ENCODE measurements at places on chromosomes 6 and 20.
A peak's percentile ranks its signal among the peaks of the same experiment; 100 is the strongest.

- no peak for DNase-seq
Observed at GRCh38 chr20:23103284-23104018, 17.3 kb upstream of the CD93 start.

DNA sequence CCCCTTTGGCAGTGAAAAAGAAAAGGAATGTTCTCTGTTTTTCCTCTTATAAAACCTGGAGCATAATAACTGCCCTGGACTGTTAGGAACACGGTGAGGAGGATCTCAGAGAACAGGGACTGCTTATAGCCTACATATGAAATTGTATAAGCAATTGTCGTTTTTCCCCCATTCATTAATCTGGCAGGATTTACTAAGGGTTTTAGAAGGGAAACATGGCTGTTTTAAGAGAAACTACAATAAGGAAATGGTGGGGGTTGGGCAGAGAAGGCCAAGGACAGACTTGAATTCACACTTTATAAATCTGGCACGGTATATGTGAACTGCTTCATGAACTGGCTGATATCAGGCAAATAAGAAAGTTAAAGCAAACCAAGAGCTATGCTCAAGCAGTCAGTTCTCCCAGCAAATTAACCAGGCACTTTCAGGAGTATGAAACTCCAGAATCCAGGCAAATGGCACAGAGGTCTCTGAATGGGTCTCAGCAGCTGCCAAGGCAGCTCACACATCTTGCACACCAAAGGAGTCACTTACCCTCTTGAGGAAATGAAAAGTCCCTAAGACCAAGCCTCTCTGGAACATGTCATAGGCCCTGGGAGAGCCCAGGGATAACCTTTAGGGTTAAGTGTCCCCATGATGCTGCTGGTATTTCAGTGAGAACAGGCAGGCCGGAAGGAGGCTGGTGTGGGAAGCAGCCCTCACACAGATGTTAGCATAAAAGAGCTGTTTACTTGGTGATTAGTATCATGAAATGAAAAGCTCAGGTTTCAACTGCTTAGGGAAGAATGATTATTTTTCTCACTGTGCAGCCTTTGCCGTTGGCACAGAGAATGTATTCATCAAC lies 260.5 kb upstream of the MARCKS start:
- DNase-seq = no peak

GRCh38 chr6:106628658-106629102 lies 618 bp downstream of the RTN4IP1 start:
- no peak for DNase-seq

GRCh38 chr20:10671221-10671918 lies 2.4 kb downstream of the JAG1 start:
- DNase-seq = peak; percentile 70

- DNase-seq = no peak
Observed at GRCh38 chr20:20393207-20394120, 25.6 kb downstream of the INSM1 start.

- DNase-seq = no peak
Observed at GRCh38 chr6:169804427-169804826, 53.0 kb downstream of the ERMARD start.

DNA sequence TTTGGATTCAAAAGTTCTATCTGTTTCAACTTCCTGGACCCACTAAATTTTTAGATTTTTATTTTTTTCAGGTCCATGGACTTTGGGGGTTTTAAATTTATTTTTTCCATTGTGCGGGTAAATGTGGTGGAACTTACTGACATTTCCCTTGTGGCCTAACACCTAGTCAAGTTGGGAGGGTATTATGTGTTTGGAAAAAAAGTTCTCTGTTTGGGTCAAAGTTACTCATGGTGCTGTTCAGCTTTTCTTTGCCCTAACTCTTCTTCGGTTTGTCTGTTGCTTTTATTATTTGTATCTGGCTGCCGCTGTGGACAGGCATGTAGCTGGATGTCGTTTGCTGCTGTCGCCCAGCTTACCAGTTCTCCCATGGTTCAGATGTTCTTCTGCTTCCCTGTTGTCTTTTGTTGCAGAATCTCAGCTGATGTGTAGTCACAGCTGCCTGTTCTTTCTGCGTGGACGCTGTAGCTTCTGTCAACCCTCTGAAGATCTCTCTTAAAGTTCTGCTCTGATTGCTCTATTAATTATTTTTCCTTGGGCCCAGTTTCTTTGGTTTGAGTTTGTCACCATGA lies 7.9 kb downstream of the IGF2R start:
- no peak for DNase-seq

DNA sequence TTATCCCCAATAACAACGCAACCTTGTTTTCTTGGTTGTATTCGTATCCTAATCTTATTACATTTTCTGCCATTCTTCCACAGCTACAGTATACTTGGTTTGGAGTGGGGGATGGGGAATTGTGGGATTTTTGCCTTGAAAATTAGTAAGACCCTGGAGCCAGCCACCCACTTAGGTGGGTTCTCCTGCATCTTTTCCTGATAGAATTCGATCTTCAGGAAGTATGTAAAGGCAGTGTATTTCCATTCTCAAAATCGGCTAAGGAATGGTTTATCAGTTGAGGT lies 1.1 kb downstream of the ITCH start:
- DNase-seq = no peak

DNA sequence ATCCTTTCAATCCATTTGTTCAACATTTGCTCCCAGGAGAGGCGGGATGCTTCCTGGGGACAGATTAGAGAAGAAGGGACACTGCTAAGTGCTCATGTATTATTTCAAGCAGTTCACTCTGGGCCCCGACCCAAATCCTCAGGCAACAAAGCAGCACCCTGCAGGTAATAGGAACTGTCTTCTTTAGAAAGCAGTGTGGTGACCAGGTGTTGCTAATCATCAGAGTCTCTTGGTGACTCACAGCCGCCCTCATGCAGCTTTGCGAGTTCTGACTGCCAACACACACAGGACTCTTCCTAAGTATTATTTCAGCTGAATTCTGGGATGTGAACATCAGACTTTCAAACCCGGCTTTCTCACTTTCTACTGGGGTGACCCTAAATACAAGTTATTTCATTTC lies 356.4 kb downstream of the PRKN start:
- no peak for DNase-seq

DNA sequence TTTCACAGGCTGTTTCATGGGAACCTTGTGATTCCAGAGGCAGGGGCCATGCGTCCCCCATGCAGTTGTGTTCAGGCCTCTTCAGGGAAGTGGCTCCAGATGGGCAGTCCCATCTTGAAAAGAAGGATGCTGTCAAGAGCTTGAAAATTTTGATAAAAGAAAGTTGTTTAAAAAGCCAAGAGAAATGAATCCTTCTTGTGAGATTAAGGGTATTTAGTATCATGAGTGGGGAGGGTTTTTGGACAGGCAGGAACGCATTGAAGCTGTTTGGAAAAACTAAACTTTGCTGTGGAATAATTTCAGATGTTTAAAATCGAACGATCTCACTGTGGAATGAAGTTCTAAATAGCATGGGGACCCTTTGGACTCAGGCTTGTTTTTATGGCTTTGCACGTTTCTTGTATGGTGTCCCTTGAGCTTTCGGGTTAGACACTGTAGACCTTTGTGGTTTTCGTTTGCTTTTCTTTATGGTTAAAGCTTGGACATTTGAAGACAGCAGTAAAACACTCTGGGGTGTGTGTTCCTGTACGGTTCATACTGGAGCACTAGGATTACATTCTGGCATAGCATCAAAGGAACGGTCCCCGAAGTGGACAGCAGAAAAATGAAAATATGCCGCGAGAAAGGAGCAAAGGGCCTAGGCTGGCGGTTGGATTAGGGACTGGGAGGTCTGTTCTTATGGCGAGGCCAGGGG lies 18.2 kb downstream of the KIF25 start:
- DNase-seq = no peak

- no peak for DNase-seq
Observed at GRCh38 chr6:51996296-51996947, 91.0 kb downstream of the PKHD1 start.

DNA sequence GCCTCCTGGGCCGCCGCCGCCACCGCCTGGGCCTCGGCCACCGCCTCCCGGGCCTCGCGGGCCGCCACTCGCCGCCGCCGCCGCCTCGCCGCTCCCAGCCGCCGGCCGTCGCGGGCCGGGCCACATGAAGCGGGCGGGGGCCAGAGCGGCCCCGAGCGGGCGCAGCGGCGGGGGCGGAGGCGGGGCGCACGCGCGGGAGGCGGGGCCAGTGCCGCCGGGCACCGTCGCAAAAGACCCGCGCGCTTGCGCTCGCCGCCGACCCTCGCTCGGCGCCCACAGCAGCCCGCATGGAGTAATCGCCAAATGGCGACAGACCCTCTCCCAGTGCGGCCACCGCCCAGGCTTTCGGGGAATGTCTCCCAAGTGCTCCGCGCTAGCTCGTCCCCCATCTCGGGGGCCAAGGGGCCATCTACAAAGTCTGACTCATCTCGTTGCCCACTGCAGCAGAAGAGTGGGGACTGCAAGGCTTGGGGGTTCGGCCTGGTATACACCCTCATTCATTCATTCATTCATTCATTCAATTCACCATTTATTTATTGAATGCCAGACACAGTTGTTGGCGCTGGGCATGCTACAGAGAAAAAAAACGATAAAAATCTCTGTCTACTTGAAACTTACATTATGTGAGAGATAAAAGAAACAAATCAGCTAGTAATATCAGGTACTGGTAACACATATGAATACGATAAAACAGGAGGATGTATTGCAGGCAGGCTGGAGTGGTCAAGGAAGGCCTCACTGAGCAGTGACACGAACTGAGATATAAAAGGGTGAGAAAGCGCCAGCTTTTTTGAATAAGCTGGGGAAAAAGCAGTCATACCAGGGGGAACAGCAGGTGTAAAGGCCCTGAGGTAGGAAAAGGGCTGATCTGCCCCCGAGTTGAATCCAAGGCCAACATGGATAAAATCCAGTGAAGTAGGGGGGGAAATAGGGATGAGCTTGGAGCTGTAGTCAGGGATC lies at the start of gene B4GALT5:
B4GALT5 (minus strand) TSS at position 126 of the 960 bp plus-strand sequence. CDS start 188 bp downstream, outside the sequence.
- DNase-seq = peak; percentile 36

DNA sequence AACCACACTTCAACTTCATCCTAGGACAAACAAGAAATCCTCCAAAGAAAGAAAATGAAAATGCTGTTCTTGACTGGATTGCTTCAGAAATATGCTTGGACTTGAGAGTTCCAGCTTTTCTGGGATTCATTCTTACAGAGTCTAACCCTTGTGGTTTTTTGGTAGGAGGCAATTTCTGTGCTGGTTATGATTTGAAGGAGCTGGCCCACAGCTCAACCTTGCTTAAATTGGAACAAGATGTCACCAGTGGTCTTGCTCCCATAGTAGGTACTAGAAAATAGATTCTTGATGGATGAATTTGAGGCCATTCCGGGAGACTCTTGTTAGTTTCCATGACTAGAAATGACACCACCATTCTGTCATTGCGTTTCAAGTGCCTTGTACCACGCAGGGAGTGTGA lies 54.3 kb upstream of the BMP6 start:
- DNase-seq = no peak

DNA sequence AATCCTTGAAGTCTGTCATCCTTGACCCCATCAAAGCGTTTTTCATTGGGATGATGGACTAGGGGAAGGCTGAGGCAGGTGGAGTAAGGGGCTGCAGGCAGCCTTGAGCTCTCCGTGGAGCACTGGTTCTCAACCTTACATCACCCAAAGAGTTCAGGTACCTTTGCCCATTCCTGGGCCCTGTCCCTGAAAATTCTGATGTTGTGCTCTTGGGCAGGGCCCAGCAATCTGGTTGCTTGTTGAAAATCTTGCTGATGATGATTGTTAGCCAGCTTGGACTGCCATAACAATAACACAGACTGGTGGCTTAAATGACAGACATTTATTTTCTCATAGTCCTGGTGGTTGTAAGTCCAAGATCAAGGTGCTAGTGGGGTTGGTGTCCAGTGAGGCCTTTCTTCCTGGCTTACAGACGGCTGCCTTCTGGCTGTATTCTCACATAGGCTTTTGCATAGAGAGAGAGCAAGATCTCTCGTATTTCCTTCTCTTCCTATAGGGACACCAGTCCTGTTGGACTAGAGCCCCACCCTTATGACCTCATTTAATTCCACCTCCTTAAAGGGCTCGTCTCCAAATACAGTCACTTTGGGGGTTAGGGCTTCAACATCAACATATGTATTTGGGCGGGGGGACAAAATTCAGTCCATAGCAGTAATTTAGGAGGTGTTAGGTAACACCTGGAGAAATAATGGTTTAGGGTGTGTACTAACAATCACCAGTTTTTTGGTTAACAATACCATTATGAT lies 104.9 kb downstream of the PLEKHG1 start:
- DNase-seq = no peak

DNA sequence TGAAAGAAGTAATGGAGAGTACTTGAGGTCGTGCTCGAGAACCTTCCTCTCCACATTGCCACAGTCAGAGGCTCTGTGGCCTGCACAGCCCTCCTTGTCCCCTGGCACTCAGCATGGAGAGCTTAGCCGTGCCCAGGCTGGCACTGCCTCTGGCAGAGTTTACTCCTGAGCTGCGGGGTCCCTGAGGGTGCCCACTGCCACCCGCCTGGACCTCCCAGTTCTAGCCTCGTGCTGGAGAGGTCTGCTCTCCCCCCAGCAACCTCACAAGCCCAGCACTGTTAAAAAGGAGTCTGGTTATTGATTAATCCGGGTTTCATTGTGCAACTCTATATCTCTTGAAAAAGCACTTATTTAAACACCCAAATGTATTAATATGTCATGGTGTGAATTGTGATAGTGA lies 226.8 kb downstream of the TMEM242 start:
- no peak for DNase-seq

GRCh38 chr6:79733388-79733787 lies 102.3 kb downstream of the SH3BGRL2 start:
- DNase-seq = no peak

- DNase-seq = no peak
Observed at GRCh38 chr6:95865857-95866256, 149.9 kb upstream of the FUT9 start.

GRCh38 chr6:149202100-149202499 lies 115.4 kb upstream of the TAB2 start:
- no peak for DNase-seq

DNA sequence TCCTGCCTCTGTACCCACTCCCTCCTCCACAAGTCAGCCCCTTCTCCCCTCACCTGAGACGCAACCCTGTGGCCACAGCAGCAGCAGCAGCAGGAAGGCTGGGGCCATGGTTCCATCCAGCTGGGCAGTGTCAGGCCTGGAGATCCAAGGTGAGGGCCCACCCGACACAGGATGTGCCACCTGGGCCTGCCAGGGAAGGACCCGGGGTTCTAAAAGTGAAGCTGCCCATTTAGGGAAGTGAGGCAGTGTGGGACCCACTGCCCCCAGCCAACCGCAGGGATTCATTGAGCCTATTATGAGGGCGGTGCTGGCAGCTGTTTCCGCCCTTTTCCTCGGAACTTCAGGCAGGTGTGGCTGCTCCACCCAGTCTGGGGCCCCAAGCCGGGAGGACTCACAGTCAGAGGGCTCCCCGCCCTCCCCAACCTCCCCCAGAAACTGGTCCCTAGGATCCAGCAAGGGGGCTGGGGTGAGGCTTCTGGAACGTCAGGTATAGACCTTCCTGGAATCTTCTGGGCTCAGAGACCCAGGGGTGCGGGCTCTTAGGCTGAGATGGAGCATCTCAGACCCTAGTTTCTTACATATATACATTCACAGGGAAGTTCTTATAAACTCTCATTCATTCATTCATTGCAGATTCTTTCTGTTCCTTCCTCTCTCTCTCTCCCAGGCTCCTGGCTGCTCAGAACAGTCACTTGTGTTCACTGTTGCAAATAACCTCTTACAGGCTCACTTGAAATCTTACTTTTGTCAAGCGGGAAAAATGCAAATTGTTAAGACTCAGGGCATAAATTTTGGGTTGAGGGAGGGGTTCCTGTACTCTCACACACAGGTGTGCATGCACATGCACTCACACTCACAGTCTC lies at the start of gene TREML2:
TREML2 (minus strand) TSS at position 249 of the 863 bp plus-strand sequence; CDS start at position 108, 141 bp downstream.
- DNase-seq = no peak
